ENCODE measurements at places on chromosomes 3 and 15.

DNA sequence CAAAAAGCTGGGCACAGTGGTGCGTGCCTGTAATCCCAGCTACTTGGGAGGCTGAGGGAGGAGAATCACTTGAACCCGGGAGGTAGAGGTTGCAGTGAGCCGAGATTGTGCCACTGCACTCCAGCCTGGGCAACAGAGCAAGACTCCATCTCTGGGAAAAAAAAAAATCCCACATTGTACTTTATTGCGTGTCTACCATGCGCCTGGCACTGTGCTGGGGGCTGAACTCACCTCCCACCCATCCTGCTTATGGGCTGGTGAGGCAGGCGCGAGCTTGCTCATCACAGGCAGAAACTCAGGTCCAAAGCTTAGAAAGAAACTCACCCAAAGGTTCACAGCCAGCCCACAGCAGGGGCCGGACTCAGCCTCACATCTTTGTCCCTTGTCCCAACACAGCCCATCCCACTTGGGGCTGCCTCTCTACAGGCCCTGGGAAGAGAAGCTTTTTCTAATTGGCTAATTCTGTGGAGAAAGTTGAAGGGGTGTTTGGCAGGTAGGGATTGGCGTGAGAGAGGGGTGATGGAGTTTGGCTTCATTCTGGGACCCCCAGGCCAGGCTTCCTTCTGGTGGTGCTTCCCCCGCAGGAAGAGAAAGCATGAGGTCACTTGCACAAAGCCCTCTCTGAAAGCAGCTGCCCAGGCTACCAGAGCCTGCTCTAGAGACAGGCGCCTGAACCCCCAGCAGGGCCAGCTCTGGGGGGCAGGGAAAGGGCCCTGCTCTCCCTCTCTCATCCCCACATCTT lies 122.6 kb upstream of the SMAD3 start:
- DNase-seq: no peak

DNA sequence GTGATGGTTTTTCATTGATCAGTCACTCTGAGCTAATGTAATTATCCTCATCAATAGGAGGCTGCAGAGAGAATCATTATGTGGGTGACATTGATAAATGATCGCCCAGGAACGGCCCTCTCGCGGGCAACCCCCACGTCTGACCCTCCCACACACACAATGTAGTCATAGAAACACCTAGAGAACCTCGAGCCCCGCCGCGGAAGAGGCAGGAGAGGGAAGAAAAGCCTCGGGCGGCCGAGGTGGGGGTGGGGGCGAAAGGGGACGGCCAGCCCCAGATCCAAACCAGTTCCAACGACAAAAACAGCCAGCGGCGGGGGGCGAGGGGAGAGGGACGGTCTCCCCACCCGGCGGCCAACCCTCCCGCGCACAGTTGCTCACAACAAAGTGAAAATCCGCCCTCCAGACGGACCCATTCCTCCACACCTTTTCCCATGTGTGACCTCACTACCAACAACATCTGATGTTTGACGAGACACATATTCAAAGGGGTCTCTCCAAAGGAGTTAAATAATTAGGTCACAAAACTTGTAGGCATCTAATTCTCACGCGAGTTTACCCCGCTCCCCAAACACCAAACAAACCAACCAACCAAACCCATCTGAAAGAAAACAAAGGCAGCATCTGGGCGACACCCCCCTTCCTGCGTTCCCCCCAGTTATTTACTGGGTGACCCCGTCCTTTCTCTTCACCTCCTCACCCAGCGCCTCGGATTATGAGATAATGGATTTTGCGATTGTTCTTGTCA lies 213.0 kb downstream of the MEIS2 start:
- DNase-seq: no peak

DNA sequence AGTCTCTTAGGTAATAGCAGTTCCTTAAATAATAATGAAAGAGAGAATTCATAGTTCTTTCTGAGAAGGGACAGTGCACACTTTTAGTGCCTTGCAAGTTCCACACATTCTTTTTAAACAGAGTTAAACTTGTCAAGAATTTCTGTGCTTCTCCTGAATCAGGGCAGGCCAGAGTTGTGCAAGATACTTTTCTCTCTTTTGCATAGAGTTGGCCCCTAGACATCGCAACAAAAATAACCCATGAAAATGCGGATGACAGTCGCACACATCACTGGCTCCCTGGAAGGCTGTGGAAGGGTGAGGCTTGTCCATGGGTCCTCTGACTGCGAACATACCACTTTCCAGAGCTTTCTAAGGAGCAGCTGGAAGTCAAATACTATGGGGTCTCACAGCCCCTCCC lies 40.1 kb downstream of the FBLN2 start:
- DNase-seq: no peak

DNA sequence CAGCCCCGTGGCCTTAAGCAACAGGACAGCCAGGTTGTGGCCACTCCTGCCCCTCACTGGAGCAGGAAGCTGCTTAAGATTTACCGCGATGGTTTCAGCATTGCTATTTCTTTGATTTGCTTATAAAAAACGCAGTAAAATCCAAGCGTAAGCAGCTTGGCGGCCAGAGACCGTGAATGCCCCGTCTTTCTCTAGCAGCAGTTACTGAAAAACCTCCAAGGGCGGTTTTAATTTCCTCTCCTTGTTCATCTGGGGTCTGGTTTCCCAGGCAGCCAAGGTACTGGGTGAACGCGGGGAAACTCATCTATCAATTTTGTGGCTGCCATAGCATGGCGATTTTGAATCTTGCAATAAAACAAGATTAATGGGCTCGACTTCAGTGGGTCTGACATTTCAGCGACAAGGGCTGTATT lies 130.3 kb downstream of the MINAR1 start:
- DNase-seq: no peak

- no peak for DNase-seq
These were observed 5.2 kb downstream of the MCTP2 start for GRCh38 chr15:94236608-94237007.

GRCh38 chr15:62706317-62706716 lies 336.2 kb upstream of the TPM1 start:
- DNase-seq: no peak

- DNase-seq: no peak
These were observed 476.9 kb downstream of the MECOM start for GRCh38 chr3:169186596-169186995.

DNA sequence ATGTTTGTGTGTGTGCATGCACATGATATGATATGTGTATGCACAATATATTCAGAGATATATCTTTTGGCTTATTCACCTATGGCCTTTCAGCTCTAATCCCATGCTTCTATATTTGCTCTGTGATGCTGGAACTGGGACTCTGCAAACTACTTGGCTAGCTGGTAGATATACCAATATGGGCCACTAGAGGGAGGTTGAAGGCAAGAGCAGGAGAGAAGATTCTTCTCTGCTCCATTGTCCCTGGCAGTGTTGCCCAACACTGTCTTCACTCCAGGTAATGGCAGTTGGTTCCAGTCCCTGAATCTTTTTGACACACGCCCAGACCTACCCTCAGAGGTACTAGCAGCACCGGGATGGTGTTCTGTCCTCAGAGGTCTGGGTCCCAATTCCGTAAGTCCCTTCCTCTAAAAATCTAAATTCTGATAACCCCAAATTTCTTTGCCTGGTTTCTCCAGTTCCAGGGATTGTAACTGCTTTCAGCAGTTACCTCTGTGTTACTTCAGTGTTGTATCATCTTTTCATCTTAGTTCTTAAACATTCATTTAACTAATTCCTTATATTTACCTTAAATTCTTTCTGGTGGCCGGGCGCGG lies 44.7 kb downstream of the GTPBP8 start:
- peak; percentile 10 for DNase-seq

DNA sequence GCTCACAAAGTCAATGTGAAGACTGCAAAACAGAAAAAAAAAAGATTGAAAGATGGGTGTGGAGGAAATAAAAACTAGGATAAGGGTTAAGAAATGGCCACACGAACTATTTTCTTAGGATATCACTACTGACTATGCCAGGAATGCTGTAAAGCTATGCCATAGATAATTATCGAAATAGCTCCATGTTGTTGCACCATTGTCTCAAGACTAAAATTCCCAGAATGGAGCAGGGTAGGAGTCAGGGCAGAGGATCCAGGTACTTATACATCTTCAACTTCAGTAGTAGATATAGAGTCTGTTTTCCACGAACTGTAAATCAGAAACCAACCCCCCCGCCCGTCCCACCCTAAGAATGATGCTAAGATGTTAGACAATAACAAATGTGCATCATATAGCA lies 302.2 kb downstream of the NAALADL2 start:
- DNase-seq: no peak

GRCh38 chr3:112604536-112604935 lies 36.4 kb downstream of the CCDC80 start:
- no peak for DNase-seq

DNA sequence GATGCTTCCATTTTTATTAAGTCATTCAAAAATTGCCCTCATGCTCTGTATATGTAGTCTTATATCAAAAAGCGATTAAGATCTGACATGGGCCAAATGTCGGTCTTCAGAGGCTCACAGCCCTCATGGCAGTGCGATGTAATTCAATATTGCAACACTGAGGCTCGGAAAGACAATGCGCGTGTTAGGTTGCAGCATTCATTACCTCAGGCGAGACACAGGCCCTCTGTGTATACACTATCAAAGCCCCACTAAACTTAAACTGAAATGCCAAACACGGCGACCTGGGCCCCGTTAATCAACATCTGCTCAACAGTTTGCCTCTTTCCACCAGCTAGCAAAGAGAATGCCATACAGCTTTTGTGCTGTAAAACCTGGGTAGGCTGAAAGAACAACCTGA lies 413.4 kb downstream of the ERC2 start:
- DNase-seq: no peak

GRCh38 chr3:46970391-46971091 lies 6.0 kb downstream of the CCDC12 start:
- DNase-seq: no peak

DNA sequence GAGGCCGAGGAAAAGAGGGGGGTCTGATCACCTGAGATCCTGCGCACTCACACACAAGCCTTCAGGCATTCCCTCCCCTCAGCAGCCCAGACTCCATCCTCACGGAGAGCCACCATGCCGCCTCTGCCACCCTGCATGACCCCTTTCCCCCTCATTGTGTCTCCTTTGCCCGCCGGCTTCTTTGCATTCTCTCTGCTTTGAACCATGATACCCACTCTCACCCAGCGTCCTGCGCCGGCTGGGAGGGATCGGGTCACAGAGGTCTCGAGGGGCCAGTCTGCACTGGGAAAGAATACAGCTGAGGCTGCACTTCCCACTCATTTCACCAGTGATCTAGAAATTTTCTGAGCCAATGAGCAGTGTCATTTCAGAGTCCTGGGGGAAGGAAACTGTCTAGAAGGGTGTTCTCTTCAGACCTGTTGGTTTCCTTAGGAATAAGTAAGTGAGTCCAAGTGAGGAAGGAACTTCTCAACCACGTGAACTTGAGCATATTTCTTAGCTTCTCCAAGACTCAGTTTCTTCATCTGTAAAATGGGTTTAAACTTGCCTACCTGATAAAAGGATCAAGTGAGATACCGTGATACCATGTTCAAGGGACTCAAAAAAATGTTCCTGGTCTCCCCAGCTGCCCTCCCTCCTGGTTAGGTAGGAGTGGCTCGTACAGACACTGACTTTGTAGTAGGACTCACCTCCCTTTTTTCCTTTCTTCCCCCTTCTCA lies 96.7 kb downstream of the TOP2B start:
- DNase-seq: no peak

DNA sequence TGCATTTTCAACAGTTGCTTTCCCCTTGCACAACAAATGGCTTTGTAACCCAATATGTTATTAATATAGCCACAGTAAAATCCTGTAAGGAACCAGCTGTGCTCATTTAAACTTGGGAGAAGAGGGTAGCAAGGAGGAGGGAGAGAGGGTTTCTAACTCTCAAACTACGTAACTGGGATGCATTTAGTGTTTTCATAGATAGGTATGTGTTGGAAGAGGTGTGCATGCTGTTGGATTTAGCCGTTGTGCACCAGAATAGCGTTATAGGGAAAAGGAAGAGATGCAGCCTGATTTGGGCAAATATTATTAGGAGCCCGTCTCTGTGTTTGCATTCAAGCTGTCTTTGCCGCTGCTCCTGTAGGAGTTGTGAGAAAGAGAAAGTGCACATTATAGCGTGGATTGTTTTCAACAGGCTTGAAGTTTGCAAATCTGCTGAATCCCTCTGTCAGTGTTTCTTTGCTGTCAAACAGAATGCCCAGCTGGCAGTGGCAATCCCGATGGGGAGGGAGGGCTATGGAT lies 39.4 kb downstream of the ARPP21 start:
- DNase-seq: no peak

DNA sequence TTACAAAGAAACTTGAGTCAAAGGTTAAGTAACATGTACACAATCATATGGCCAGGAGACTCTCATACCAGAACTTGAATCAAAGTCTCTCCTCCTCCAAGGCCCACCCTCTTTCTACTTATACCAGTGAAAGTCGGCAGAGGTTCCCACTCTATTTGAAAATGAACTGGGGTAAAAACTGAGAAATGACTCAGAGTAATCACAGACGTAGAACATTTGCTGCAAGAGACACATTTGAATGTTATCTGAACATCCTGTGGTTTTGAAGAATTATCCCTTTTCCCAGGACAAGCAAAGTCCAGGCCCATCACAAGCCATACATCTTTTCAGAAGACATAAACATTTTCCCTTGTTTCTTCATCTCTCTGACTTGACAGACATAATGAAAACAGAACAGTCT lies 55.8 kb downstream of the SHOX2 start:
- no peak for DNase-seq

DNA sequence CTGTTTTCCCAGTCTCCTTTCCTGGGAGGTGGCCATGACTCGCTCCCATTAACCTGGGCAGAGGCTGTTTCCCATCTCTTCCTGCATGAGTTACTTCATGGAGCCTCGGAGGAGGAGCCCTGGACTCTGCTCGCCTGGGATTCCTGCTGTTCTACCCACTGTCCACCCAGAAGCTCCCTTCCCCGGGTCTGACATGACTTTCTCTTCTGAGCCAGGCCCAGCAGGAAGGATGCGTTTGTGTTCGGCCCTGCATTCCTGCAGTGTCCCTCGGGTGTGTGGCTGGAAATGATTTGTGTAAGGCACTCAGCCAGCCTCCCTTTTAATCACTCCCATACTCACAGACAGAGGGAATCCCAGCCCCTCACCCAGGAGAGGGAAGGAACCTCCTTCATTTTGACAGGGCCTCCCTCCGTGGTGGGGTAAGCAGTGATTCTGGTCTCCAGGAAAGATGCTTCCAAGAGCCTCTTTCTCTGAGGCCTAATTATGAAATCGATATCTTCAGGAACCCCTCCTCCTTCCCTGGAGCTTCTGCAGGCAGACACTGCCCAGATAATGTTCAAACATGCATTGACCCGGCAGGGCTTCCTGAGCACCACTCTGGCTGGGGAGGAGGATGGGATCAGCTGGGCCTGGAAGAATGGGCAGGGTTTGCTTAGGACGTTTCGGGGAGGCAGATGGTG lies 41.6 kb upstream of the DLG1 start:
- no peak for DNase-seq

DNA sequence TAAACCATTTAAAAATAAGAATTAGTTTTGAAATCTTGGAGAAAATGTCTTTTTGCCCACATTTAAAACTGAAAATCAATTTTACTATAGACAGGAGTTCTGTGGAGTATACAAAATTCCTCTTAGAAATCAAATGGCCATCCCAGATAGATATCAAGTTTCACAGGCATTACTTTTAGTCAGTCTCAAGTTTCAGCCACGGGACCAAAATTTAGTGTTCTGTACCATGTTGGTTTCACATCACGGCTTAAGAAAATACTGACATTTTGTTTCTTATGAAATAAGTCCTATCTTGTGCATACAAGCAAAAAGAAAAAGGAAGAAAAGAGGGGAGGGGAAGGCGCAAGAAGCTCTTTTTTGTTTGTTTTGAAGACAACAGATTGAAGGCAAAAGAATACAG lies 45.7 kb downstream of the EIF2AK4 start:
- no peak for DNase-seq

- DNase-seq: peak; percentile 79
These were observed at the start of gene ISY1 for GRCh38 chr3:129160891-129161859. TSS of gene ISY1 (minus strand) at chr3:129161063. CDS start at chr3:129160975, 88 bp downstream.

- DNase-seq: no peak
These were observed 96.6 kb downstream of the FHIT start for GRCh38 chr3:61154457-61155198.
